Breast epithelium (tissue), 4 donors: ENCODE measurements at places on chromosomes 3 and 15. TPM values are rescaled to one million over a fixed set of nuclear protein-coding genes. Genes with fewer than 3 reads are reported as not detected.
A peak's percentile ranks its signal among the peaks of the same experiment; 100 is the strongest.

Gene MYH15
- not detected for total RNA-seq

DNA sequence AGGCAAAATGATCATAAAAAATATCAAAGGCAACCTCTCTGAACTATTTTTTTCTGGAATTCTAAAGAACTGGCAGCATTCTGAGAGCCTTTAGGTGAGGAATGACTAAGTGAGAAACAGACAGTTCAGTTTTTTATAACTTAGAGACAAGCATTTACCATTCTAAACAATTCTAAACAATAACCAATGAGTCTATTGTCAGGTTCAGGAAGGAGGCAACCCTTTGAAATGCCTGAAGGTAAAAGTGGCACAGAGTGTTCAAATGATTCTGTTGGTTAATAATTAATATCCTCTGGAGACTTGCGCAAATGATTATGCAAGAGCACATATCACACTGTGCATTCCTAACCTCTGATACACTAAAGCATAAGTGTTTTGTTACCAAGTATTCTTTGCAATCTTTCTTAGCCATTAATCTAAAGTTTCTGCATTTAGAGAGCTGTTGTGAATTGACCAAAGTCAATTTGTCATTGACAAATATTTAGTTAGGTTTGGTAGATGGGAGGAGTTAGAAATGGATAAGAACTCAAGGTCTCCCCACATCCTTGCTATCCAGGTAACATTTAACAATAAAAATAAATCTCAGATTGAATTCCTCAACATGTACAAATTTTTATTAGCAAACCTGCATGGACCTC is 9.2 kb upstream of the TGFBR2 start:
- DNase-seq = peak; percentile 39

DNA sequence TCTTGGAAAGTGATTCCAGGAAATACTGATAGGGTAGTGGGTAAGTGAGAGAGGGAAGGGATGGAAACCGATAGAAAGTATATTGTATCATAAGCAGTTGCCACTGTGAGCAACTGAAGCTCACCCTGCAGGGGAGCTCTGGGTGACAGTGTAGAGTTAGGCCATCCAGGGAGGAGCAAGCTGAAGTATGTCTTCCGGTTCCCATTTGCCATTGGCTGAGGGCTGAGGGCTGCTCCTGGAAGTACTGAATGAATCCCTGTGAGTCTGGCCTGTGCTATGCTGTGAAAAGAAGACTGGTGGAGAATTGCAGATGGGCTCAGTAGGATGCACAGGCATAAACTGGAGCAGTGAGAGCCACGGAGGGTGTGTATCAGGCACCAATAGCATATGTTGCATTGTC is 348.3 kb downstream of the MFSD1 start:
- DNase-seq = no peak

GRCh38 chr15:77059786-77060361 is 11.0 kb downstream of the TSPAN3 start:
- no peak for DNase-seq

DNA sequence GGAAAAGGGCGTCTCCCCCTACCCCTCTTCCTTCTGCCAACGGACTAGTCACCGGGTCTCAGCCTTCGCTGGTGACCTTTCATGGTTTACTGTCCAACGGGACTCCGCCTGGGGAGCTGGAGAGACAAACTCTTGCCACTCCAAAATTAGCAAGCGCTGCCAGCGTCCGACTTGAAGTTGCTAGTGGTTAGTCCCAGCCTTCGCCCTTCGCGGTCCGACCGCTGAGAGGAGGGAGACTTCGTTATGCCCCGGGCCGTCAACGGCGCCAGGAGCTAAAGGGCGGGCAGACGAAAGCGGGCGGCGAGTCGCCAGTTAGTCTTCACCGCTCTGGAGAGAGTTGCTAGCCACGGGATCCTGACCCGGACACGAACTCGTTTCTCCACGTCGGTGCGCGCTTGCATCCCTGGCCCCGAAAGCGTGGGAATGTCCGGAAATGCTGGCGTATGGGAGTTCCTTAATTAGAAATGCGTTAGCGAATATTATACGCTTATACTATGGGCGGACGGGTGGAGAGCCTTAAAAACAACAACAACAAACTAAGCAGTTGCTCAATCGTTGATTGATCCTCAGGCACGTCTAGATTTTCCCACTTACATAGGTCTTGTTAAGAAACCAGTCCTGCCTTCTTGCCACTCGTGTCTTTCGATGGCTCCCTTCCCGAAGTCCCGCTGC is 716 bp downstream of the SMC4 start:
- DNase-seq = no peak

Gene IMPDH2
- 123 TPM for total RNA-seq

DNA sequence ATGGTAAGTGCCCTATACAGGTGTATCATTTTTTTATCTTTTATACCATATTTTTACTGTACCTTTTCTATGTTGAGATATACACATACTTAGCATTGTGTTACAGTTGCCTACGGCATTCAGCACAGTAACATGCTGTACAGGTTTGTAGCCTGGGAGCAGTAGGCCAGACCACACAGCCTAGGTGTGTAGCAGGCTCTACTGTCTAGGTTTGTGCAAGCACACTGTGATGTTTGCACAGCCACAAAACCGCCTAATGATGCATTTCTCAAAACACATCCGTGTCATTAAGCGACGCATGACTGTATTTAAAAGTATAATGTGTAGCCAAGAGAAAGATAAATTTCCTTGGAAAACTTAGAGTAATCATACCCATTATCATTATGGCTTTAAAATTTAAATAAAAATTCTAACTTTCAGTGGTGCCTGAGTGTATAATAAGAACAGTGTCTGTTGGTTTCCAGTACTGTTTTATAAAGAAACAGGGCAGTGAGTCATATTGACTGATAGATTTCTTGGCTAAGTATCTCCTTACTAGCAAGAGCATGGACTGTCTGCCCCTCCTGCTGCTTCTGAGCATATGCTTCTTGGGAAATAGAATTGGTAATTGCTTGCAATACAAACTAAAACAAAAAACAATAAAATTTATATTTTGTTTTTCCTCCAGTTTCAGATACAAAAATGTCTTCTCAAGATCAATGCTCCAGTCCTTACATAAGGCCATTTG is 18.3 kb downstream of the CALML4 start:
- no peak for DNase-seq

Gene DPPA2
- total RNA-seq = not detected

DNA sequence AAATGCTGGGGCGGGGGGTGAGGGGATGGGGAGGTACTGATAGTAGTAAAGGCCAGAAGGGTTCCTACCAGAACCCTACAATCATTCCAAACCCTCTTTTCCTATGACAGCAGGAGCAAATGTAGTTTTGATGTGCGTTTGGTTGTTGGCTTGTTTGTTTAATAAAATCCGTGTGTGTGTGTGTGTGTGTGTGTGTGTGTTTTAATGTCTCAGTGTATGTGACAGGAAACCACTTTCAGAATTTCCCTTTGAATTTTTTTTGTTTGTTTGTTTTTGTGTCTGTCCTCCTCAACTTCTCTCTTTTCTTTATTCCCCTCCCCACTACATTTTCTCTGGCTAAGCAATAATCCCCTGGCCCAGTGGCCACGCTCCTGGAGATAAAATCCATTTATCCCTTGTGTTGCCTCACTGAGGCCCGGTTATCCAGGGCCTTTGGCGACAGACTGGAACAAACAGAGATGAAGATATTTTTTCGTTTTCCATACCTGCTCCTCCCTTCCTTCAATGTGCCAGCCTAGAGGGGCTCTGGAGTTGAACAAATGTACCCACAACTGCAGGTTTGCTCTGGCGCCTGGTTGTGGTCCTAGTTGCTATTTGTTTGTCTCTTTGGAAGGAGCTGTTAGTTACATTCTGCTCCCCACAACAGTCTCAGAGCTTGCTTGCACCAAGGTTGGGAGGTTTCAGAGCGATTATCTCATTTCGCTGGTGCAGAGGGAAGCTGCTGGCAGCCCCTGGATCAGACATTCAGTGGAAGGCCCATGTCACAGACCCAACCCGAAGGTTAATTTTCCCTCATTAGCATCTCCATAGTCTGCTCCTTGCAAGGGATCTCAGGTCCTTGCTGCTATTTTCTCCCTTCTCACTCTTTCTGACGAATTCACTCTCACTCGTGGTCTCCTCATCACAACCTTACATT is 17.9 kb downstream of the NR2F2 start:
- DNase-seq = no peak
